ENCODE measurements at places on chromosomes 12 and 14.
A peak's percentile ranks its signal among the peaks of the same experiment; 100 is the strongest.

- no peak for DNase-seq
These were observed 28.3 kb downstream of the KCTD10 start for GRCh38 chr12:109448707-109449390.

- DNase-seq = no peak
These were observed 58.3 kb downstream of the PRKCH start for GRCh38 chr14:61379639-61380184.

DNA sequence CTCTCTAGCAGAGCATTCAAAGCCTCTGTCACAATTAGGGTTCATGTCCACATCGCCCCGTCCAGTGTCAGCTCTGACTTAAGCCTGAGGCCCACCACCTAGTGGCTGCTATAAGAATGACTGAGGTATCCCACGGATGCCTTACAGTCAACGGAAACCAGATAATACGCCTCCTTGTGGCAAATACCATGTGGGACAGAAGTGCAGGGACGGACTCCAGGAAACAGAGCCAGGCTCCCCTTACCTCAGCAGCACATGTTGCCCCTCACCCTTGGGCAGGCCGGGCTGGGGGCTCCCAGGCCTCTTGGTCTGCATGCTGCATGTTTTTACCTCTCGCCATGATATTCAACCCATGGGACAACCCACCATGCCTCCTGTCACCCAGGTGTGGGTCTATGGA is 86.3 kb downstream of the VWF start:
- DNase-seq = peak; percentile 89

DNA sequence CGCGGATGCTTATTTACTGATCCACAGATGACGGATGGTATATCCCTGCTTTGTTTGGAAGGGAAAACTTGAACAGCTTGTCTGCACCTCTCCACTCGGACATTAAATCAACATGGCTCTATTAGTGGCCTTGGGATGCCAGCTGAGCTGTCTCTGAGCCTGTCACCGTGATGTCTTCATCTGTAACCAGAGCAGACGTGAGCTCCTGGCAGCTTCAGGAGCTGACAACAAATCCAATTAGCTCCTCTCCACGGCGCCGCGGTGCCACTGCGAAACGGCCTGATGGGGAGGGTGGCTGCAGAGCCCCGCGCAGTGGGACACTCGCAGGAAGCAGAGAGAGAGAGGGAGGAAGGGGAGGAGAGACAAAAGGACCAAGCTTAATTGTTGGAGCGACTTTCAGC is 112.3 kb downstream of the PAPOLA start:
- DNase-seq = no peak

DNA sequence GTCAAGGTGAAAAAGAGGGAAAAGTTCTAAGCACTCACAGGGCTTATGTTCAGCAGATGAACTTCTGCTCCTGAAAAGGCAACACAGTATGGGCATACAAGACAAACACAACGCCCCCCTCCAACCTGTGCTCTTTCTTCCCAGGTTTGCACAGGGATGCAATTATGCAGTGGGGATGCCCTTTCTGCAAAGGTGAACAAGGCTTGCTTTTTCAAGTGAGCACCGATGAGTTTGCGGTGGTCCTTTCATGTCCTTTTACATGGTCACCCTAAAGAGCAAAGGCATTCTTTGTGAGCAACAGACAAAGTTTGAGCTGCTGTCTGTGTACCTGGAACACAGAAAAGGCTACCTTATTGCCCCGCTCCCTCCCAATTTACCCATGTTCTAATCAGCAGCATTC is 6.7 kb downstream of the KITLG start:
- DNase-seq = no peak

DNA sequence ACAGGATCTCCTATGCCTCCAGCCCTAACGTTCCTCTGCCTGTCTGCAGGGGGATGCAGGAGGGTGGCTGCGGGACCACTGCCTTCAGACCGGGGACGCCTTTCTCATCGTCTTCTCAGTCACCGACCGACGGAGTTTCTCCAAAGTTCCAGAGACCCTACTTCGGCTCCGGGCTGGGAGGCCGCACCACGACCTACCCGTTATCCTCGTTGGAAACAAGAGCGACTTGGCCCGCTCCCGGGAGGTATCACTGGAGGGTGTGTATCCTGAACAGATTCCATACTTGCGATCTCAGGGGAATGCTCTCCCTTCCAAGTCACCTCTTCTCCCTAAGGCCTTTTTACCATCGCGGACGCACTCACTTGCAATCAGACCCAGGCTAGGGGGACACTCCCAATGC is 3.0 kb downstream of the REM2 start:
- no peak for DNase-seq

- peak; percentile 90 for DNase-seq
These were observed at the start of the genes LRRIQ1 and TSPAN19 for GRCh38 chr12:85036234-85036707. Gene LRRIQ1 (plus strand): TSS chr12:85036351. CDS start chr12:85038177, 1,826 bp downstream. Gene TSPAN19 (minus strand): TSS chr12:85036277. CDS start chr12:85029946, 6,331 bp downstream.

- DNase-seq = no peak
These were observed 204.2 kb upstream of the HMGA2 start for GRCh38 chr12:65620046-65620445.

DNA sequence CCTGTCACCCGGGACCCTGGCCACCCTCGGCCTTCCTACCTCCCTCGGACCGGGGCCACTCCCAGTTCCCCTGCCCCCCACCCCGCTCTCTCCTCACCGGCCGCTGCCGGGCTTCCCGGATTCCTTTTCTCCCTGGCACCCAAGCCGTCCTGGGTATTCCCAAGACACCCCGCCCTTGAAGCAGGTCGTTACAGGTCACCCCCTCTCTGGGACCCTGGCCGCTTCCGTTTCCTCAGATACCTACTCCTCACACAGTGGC is 493 bp downstream of the NUMB start:
- DNase-seq = peak; percentile 22

DNA sequence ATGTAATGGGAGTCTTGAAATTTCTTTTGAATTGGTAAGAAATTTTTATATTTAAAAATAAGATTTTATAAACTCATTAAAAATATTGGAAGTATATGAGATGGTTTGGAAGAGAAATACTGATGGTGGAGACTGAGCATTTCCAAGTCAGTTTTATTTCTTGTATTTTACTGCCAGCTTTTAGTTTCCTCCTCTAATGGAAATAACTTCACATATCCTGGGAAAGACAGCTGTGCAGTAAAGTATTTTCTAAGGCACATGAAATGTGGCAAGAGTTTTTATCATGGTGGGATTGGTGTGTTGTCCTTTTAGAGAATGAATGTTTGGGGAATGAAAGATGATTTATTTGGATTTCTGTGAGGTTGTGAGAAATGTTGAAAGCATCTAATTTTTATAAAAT is 346.9 kb upstream of the RGS6 start:
- DNase-seq = no peak

GRCh38 chr14:99426265-99426664 is 54.4 kb downstream of the SETD3 start:
- DNase-seq = no peak

DNA sequence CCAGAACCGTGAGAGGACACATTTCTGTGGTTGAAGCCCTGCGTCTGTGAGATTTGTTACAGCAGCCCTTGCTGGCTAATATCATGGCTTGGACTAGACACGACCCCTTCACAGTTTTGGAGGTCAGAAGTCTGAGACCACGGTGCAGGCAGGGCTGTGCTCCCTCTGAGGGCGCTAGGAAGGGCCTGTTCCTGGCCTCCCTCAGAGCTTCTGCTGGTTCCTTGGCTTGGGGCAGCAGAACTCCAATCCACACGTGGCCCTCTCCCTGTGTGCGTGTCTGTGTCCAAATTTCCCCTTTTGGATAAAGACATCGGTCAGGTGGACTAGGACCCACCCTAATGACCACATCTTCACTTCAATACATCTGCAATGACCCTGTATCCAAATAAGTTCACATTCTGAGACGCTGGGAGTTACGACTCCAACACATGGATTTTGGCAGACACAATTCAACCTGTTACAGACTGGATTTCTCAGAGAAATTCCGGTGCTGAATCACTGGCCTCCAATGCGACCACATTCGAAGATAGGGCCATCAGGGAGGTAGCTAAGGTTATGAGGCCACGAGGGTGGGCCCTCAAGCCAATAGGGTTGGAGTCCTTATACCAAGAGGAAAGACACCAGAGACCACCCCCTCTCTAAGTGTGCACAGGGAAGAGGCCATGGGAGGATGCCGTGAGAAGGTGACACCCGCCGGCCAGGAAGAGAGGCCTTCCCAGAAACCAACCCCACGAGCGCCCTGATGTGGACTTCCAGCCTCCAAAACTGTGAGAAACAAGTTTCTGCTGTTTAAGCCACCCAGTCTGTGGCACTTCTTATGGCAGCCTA is 43.6 kb upstream of the PPP2R5C start:
- no peak for DNase-seq

- DNase-seq = peak; percentile 80
These were observed 52.3 kb upstream of the BCL2L14 start for GRCh38 chr12:12018454-12018853.

DNA sequence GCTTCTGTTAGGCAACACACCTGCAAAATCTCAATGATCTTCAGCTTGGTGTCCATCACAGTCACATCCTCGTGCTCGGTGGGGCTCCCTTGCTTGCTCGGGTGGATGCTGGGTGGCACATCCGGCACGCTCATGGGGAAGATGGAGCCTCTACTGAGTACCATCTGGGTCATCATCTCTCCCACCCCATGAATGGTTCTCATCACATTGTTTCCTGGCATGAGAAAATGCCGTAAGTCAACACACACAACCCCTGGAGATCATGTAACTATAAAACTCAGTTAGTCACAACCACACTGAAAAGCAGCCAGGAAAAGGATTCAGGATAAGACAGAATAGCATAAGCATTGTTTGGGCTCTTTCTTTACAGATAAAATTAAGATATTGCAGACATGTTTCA is 201.1 kb downstream of the ITPR2 start:
- DNase-seq = no peak

- no peak for DNase-seq
These were observed 46.0 kb upstream of the CCDC60 start for GRCh38 chr12:119288576-119288975.

GRCh38 chr14:68718023-68718990 is 74.6 kb downstream of the ZFP36L1 start:
- DNase-seq = peak; percentile 39

GRCh38 chr12:118611295-118611694 is 234.9 kb downstream of the SUDS3 start:
- DNase-seq = no peak

DNA sequence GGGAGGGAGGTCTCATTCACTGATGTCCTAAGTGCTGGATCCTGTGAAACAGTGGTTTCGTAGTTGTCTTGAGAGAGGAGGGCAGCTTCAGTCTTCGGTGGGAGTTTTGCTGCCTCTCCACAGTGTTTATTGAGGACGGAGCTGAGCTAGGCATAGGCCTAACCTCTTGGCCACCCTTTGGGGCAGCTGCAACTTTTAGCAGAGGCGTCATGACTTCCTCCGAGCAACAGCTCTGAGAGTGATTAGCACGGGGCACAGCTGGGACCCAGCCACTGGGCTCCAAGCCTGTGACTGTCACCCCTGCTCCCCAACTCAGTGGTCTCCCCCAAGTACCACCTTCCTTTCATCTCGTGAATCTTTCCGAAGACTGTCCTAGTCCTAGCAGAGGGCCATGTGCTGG is 139.9 kb upstream of the NCOR2 start:
- DNase-seq = no peak
